Vagina (tissue), 2 donors: ENCODE measurements at places on chromosomes 12 and 14. TPM values are rescaled to one million over a fixed set of nuclear protein-coding genes. Genes with fewer than 3 reads are reported as not detected.

GRCh38 chr12:18737819-18738218 lies at the start of the genes CAPZA3 and PLCZ1:
TSS of gene CAPZA3 (plus strand) at chr12:18738119. CDS start at chr12:18738269, 150 bp downstream.
TSS of gene PLCZ1 (minus strand) at chr12:18738012. CDS start at chr12:18737371, 641 bp downstream.
- no peaks in the 10 kb centered on the region for H3K36me3 ChIP-seq
- no peak within 1 kb of the TSS for H3K27ac ChIP-seq
- H3K27me3 ChIP-seq: no peaks in the 10 kb centered on the region

- no peak overlapping the region for H3K4me3 ChIP-seq
- H3K27me3 ChIP-seq: no peaks in the 10 kb centered on the region
- H3K4me1 ChIP-seq: no peaks in the 10 kb centered on the region
Observed at GRCh38 chr12:40735551-40736230, 43.5 kb downstream of the CNTN1 start.

DNA sequence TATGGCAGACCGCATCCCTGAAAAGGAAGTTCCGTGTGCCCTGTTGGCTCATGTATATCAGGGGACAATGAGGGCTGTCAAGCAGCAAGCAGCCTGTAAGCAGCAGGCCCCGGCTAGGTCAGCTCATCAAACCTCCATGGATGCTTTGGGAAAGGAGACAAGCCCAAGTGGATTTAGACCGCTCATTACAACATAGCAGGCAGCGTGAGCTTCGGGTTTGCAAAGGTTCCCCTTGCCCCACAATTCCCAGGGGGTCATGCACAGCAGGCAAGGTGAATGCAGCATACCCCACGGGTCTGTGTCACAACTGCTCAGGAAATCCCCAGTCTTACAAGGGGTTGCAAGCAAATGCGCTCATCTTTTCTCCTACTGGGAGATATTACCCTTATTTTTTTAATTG lies 54.6 kb downstream of the KCNK13 start:
- H3K27me3 ChIP-seq: no peaks in the 10 kb centered on the region
- no peaks in the 10 kb centered on the region for H3K4me1 ChIP-seq
- H3K36me3 ChIP-seq: no peaks in the 10 kb centered on the region

DNA sequence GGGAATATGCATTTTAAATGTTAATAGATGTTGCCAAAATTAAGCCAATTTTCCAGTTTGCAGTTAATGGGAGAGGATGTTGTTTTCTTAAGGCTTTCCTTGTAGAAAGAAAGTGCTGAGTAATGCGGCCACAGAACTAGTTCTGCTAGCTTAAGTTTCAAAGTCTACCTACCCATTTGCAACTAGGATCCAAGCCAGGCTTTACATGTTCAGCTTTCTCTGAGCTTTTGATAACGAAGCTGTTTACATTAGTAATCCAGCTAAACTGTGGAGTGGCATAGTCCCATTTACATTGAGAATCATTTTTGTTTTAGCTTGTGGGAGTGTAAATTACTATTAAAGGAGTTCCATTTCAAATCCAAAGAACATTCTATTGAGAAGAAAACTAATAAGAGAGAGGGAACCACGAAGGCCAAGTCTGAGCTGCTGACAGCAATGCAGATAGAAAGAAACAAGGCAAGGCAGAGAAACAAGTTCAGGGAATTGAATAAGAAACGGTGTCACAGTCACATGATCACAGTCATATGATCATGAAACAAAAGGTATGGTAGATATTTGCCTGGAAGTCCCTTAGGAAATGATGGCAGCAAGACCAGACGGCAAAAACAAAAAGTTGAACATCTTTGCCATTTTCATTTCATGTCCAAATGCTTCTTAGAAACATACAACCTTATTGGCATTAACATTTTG lies 274.9 kb downstream of the PAWR start:
- no peaks in the 10 kb centered on the region for H3K36me3 ChIP-seq
- H3K4me1 ChIP-seq: peaks cover 14% of the 10 kb centered on the region
- peak overlapping the region; percentile 14 for H3K27ac ChIP-seq
- H3K27me3 ChIP-seq: no peaks in the 10 kb centered on the region
- H3K4me3 ChIP-seq: no peak overlapping the region

DNA sequence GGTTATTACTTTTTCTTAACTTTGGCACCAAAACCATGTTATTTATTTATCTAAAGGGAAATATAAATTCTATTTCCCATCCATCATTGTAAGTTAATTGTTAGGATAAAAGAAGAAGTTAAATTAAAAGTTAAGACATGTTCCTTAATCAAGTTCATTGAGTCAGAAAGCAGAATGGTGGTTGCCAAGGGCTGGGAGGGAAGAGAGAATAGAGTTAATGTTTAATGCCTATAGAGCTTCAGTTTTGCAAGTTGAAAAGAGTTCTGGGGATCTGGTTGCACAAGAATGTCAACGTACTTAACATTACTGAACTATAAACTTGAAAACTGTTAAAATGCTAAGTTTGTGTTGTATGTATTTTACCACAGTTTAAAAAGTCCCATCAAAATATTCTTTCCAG lies 63.2 kb upstream of the NR2C1 start:
- H3K27me3 ChIP-seq: no peaks in the 10 kb centered on the region
- DNase-seq: no peak
- no peaks in the 10 kb centered on the region for H3K4me1 ChIP-seq
- H3K4me3 ChIP-seq: no peak overlapping the region
- no peak overlapping the region for H3K27ac ChIP-seq
- H3K36me3 ChIP-seq: peaks cover 7% of the 10 kb centered on the region

GRCh38 chr14:104357689-104358527 lies 219.5 kb downstream of the KIF26A start:
- no peak for DNase-seq
- no peaks in the 10 kb centered on the region for H3K4me1 ChIP-seq
- no peak overlapping the region for H3K27ac ChIP-seq
- no peaks in the 10 kb centered on the region for H3K27me3 ChIP-seq
- no peak overlapping the region for H3K4me3 ChIP-seq

The GRIP1 gene
- 4.2 TPM for total RNA-seq

- H3K4me3 ChIP-seq: no peak overlapping the region
- no peak overlapping the region for H3K27ac ChIP-seq
- H3K36me3 ChIP-seq: no peaks in the 10 kb centered on the region
- DNase-seq: no peak
Observed at GRCh38 chr12:51357374-51358047, 11.0 kb upstream of the CELA1 start.

DNA sequence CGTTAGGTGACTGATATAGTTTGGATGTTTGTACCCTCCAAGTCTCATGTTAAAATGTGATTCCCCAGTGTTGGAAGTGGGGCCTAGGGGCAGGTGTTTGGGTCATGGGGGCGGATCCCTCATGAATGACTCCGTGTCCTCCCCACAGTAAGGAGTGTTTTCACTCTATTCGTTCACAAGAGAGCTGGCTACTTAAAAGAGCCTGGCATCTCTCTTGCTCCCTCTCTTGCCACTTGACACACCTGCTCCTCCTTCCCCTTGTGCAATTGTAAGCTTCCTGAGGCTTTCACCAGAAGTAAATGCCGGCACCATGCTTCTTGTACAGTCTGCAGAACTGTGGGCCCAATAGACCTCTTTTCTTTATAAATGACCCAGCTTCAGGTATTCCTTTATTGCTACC lies 2.6 kb downstream of the IFI27L2 start:
- H3K36me3 ChIP-seq: no peaks in the 10 kb centered on the region
- no peak overlapping the region for H3K27ac ChIP-seq
- H3K4me3 ChIP-seq: no peak overlapping the region
- H3K27me3 ChIP-seq: no peaks in the 10 kb centered on the region
- peaks cover 13% of the 10 kb centered on the region for H3K4me1 ChIP-seq
- DNase-seq: peak; percentile 60

GRCh38 chr12:15853877-15854276 lies 28.3 kb upstream of the STRAP start:
- no peaks in the 10 kb centered on the region for H3K36me3 ChIP-seq
- no peaks in the 10 kb centered on the region for H3K4me1 ChIP-seq
- H3K4me3 ChIP-seq: no peak overlapping the region
- H3K27ac ChIP-seq: no peak overlapping the region

The CDC42BPB gene
- total RNA-seq: 105 TPM

DNA sequence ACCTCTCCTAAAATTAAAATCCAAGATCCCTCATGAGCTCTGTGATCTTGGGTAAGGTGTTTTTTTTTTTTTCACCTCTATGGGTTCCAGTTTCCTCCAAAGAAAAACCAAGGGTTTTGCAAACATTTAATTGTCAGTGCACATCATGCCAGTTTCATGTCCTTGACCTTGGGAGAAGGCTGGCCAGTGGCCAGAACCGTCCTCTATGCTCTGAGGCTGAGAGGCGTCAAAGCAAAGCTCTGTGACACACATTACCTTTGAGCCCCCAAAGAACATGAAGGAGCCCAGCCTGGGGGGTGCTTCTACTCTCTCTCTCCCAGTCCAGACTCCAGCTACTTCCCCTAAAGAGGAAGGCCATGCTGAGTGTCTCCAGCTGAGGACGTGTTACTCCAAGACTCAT lies 145.5 kb upstream of the TMEM132C start:
- H3K4me3 ChIP-seq: no peak overlapping the region
- H3K27me3 ChIP-seq: no peaks in the 10 kb centered on the region
- no peak overlapping the region for H3K27ac ChIP-seq
- no peak for DNase-seq
- H3K36me3 ChIP-seq: no peaks in the 10 kb centered on the region
